ENCODE measurements at places on chromosomes 12 and 14.

GRCh38 chr14:69808919-69809808, 12.1 kb upstream of the SLC10A1 start:
- no peak for DNase-seq

DNA sequence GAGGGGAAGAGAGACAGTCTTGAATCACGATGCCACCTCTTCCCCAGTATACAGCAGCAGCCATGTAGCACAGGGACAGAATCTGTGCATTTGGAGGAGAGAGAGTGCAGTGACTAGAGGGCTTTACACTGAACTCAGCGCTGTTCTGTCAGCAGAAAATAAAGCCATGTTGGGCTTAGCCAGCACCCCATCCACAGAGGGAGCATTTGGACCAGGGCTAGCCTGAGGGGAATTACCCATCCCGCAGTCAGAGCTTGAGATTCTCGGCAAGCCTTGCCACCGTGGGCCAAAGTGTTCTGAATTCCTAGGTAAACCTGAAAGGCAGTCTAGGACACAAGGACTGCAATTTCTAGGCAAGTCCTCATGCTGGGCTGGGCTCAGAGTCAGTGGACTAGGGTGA, 120.4 kb upstream of the CNOT2 start:
- no peak for DNase-seq

GRCh38 chr12:43282106-43282505, 269.9 kb downstream of the ADAMTS20 start:
- DNase-seq: no peak

DNA sequence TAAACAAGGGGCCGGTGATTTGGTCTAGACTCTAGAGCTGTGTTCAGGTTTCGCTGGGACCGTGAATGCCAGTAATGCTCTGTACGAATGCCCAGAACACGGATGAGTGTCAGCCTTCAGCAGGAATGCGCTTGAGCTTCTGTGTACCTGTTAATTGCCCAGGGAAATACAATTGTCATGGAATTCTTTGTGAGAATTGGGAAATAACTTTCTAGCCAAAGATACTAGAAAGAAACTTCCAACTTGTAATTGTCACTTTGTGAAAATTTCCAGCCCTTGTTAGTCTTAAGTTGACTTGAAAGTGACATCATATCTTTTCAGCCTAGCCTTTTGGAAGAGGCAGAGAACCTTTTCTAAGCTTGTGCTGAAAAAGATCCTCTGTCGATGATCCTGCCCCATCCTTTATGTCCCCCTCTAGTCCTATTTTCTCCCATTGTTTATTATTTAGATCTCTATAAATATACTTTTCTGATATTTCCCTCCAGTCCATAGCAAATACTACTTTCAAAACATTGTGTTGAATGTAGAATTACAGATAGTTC, 2.7 kb downstream of the CHST11 start:
- DNase-seq: no peak

- DNase-seq: peak; percentile 59
These were observed at the start of gene PHETA1 for GRCh38 chr12:111368788-111369495. PHETA1 (minus strand) TSS chr12:111369095; CDS start chr12:111363427, 5,668 bp downstream.

- no peak for DNase-seq
These were observed 109.8 kb upstream of the EGLN3 start for GRCh38 chr14:34060651-34060999.

DNA sequence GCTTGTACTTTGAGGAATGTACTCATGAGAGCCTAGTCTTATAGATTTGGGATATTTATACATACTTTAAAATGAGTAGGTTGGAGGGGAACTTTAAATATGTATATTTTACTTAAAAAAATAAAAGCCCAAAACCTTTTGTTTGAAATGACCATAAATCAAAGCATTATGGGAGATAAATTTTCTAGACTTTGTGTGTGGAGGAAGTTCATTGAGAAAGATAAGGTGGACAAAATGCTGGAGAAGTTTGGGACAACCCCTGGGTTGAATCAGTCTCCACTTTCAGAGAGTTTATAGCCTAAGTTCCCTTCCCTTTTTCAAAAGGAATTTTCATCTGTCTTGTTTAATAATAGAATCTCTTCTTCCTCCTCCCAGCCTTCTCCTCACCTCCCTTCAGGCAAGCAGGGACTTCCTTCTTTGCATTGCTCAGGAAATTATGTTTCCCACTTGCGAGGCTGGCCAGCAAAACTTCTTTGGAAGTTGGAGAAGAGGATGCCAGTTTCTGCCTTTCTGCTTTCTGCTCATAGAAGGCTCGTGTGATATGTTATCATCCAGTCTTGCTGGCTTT, 54.2 kb downstream of the CHST11 start:
- no peak for DNase-seq

- DNase-seq: no peak
These were observed 38.8 kb downstream of the EVL start for GRCh38 chr14:100104006-100104352.

GRCh38 chr12:92785563-92785950, 82.8 kb downstream of the PLEKHG7 start:
- no peak for DNase-seq

DNA sequence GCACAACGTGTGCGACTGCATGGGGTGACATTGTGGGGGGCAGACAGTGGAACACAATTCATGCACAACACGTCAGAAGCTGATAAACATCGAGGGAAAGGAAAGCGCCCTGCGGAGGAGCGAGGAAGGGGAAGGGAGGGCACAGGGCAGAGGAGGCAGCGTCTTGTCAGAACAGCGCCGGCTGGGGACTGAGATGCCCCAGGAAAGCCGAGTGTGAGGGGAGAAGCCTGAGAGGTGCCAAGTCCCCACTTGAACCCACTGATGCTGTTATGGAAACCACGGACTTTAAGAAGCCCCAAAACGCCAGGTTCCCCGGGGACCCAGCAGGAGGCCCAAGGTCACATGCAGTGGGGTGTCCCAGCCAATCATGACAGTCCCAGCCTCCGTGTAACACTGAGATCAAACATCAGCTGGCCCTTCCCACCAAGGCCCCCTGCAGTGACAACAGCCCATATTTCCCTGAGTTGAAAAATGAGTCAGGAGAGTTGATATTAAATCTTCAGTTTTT, 70.0 kb downstream of the GALNT9 start:
- no peak for DNase-seq

DNA sequence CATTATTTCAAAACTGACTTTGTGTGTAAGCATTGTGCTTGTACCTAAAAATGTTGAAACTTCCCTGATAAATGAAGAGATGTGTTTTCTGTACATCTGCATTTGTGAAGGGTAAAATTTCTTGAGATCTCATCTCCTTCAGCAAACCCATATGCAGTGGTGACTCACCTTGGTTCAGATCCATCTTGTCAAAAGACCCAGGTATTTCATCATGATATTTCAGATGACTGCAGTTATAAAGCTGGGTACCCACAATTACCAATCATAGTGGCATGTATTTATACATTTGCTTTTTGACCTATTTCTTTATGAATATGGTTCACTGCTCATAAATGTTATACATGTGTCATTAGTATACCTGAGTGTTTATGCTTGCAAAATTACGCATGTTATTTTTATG, 1213.6 kb downstream of the GALC start:
- no peak for DNase-seq

GRCh38 chr12:105729926-105730325, 399.4 kb downstream of the C12orf75 start:
- no peak for DNase-seq

DNA sequence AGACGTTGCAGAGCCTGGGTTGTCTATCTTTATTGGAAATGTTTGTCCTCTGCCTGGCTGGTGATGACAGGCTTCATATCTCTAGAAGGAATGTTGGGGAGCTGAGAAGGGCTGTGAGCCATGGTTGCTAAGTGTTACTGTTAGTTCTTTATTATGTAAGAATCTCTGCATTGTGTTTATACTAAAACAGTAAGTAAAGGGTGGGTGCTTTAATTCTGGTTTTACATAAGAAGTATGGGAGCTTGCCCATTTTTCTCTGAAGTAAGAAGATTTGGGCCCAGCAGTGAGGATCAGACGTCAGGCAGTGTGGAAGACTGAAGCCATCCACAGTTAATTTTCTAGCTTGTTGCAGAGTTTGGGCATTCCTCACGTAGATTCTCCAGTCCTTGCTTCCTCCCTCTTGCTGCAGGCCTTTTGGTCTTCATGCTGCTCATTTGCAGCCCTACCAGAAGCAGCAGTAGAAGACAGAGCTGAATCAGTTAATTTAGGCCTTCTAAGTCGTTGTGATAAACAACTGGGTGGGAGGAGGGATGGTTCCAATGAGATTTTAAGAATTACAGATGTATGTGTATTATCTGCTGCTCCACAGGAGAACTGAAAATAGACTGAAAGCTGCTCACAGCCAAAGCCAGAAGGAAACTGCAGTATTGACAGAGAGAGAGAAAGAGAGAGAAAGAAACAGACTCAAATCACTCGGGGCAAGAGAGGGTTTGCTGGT, 21.4 kb downstream of the WNT5B start:
- DNase-seq: no peak

DNA sequence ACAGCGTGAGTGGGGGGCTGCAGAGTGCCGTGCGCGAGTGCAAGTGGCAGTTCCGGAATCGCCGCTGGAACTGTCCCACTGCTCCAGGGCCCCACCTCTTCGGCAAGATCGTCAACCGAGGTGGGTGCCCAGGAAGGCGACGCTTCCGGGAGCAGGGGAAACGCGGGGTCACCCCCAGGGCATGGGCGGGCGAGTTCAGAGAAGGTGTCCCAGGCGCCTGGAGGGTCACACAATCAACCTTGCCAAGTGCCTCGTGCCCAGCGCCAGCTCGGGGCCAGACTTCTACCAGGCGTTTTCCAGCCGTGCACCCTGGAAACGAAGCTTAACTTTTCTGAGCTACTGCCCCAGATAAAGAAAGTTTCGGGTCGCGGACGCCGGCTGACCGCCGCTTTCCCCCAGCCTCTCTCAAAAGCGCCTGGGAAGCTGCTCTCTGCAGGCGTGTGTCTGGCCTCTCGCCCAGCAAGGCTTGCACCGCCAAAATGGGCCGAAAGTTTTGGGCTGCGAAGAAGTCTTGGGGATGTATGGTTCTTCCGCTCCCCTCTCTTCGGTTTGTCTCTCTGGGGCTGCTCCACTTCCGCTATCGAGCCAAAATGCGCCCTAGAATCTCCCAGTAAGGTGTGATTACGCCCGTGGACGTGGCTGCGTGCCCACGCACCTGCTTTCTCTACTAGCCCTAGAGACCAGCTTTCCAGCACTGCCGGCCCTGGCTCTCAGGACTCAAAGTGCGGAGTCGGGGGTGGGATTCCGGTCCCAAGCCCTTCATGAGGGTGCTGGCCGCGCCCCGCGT, 1.7 kb downstream of the WNT1 start:
- no peak for DNase-seq

DNA sequence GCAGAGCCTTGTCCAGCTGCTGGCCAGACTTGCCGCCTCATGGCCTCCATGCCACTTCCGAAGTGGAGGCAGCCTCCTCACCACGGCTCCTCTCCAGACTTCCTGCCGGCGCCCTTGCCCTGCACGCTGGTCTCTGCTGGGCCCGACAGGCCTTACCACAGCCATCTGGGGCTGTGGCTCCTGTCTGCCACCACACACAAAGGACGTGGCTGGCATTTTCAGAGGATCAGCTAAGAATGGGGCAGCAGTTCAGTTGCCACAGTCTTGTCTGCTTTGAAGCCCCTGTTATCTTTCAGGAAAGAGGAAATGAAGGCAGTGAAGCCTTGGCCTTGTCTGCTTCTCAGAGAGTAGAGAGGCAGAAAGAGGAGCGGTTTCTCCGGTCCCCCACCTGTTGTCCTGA, 178.0 kb upstream of the FKBP4 start:
- no peak for DNase-seq

GRCh38 chr12:88993651-88994050, 358.6 kb downstream of the DUSP6 start:
- no peak for DNase-seq

DNA sequence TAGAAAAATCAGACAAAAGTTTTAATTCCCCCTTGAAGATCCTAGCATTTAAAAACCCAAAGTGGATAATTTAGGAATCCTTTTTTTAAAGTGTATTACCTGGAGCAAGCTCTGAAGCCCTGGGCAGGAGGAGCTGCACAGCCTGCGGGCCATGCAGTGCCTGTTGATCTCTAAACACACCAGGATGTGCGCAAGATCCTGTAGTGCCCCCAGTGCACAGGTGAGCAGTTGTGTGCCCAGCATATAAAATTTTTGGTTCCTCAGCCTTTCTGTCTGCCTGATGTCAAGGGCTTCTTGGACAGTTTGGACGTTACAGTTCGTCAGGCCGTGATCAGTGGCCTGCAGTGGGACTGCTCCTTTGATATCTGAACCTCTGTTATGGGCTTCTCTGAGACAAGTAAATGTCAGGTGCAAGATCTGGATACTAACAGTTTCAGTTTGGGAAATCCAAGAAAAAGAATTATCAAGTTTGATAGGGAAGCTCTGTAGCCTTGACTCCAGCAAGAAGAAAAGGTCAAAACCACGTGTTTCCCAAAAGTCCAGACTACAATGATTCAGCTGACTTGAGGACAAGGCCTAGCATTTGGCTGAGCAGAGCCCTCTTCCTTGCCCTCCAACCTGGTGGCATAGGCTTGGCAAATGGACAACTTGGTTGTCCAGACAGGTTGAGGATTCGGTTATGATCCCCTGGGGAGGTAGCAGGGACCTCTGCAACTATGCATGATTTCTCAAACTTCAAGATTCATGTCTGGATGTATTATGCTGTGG, 1.0 kb downstream of the ATXN7L3B start:
- DNase-seq: no peak

GRCh38 chr12:88472775-88473174, 107.5 kb downstream of the KITLG start:
- no peak for DNase-seq

DNA sequence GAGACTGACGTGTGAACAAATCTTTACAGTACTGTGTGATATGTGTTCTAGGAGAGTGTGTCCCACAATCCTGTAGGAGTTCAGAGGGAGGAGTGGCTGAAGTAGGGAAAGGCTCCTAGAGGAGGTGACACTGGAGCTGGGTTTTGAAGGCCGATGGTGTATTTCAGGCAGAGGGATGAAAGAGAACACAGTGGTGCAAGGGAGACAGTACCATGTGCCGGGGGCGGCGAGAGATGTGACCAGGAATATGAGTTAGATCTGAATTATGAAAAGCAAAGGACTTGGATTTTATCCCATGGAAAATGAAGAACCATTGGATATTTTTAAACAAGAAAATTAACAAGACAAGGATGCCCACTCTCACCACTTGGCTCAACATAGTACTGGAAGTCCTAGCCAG, 77.0 kb upstream of the ESRRB start:
- DNase-seq: no peak

DNA sequence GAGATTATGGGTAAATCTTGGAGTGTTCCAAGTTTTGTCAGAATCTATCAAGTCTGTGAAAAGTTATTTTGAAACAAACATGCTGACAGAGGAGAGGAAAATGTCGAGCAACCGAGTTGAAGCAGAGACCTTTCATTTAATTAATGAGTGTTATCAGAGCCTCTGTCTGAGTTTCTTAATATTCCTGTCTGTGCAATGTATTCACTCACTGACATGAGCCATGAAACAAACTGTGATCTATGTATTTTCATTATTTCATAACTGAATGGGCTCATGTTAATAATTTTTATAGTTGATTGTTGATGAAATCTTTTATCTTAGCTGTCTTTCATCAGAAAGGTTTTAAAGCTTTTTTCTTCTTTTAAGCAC, 144.2 kb upstream of the FAR2 start:
- DNase-seq: no peak

DNA sequence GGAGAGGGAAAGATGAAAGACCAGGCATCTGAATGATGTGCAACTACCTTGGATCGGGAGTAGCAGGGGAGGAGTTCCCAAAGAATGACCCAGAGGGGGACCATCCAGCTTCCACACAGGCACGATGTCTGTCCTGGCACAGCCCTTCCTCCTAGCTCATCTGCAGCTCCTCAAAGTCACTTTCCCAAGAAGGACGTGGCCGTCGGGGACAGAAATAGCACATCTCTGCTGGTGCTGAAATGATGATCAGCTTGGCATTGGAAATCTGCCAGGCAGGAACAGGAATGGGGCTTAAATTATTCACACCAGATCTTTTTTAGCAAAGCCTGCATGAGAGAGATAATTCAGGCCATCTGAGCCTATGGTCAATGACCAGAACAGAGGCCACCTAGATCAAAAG, 41.7 kb downstream of the TSPAN11 start:
- no peak for DNase-seq
